Left renal cortex interstitium (tissue), 4 donors: ENCODE measurements at places on chromosomes 11 and 22. TPM values are rescaled to one million over a fixed set of nuclear protein-coding genes. Genes with fewer than 3 reads are reported as not detected.

GRCh38 chr11:6640036-6640984 lies 15.3 kb downstream of the DCHS1 start:
- no peak for DNase-seq

DNA sequence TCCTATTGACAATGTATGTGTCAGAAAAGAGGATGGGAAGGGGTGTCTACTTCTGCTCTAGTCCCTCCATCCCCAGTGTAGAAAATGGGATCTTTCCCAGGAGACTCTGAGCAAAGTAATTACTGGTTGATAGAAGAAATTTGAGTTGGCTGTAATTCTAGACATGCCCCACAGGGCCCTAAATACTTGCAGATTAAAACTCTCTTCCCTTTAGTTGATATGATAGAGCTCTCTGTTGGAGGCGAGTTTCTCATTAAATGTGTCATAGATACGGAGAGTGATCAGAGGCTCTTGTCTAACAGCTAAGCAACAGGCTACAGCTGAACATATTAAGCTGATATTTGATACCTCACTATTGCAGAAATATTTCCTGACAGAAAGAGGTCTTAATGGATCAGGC lies 32.9 kb downstream of the OR52E1 start:
- no peak for DNase-seq

- DNase-seq: no peak
These were observed 10.3 kb downstream of the KDM4E start for GRCh38 chr11:95035316-95035715.

GRCh38 chr22:49017482-49018329 lies 810.0 kb downstream of the BRD1 start:
- DNase-seq: no peak

DNA sequence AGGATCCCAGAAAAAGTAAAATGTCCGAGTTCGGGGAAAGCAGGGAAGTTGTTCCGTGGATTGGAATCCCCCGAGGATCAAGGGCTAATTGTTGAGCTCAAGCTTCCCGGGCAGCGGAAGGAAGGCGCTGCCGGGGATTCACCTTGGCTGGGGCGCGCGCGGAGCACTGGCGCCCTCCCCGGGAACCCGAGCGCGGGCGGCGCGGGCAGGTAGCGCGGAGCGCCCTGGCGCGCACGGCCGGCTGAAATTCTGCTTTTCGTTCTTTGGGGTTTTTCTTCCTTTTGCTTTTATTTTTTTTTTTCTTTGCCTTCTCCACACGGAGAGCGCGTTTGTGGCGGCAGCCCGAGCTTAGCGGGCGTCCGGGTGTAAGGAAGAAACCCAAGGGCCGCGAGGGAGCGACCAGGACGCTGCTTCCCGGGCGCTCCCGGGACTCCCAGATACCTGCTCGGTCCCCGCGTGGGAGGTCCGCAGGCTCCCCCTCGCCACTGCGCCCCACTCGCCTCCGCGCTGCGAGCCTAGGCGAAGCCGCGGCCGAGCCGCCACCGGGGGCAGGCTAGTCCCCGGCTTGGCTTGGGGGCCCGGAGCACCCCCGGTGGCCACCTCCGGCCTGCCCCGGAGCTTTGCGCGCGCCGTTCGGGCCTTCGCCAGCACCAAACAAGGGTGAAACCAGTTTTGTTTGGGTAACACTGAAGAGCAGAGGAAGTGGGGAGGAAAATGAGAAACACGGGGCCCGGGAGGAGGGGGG lies 4.8 kb upstream of the IGF2 start:
- no peak for DNase-seq

DNA sequence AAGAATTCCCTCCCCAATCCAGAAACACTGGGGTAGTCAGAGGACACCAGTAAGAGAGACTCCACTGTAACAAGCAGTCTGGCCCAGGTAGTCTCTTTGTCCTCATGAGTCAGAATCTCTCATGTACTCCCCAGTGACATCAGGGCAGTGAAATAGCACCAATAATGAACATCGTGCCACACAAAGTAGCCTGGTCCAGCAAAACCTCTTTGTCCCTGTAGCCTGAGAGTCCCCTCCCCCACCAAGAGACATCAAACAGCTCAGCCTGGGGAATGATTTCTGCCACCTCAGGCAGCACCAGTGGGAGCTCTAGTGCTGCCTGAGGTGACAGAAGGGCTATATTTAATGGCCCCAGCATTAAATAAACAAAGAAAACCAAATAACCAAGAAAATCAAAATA lies 88.1 kb downstream of the SBF2 start:
- no peak for DNase-seq

DNA sequence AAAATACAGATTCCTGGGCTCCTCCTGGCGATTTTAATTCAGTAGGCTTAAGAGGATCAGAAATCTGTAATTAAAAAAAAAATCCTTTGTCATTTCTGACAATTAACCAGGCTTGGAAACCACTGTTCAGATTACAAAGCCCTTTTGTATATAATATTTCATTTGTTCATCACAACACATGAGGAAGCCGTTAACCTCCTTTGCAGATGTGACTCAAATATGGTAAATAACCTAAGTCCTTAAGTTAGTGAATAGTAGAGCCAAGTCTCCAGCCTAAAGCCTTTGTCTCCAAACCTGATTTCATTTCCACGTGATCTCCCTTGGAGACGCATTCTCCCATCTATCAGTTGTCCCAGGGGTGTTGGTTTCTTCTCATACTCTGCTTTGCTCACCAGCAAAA lies 67.6 kb downstream of the UBASH3B start:
- DNase-seq: no peak

GRCh38 chr22:50630376-50630775 lies 2.4 kb upstream of the ARSA start:
- no peak for DNase-seq

The KRTAP5-8 gene
- polyA plus RNA-seq: 1.3 TPM
